ENCODE measurements at places on chromosomes 7 and 10.

GRCh38 chr7:81062755-81063154, 143.9 kb upstream of the SEMA3C start:
- no peak for DNase-seq

DNA sequence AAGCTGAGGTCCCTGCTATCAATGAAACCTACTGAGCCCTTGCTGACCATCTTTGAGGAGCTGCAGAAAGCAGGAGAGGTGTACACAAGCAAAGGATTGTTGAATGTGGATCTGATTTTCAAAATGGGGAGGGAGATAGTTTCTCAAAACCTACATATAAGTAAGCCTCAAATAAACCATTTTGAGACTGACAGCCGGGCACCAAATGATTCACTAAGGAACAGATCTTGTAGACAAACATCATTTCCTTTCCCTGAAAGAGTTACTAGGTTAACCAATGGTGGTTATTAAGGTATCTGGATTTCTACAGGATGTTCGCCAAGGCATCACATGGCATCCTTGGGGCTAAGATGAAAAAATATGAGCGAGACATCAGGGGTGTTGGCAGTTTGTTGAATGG, 24.5 kb upstream of the RHOBTB1 start:
- DNase-seq, result no peak

DNA sequence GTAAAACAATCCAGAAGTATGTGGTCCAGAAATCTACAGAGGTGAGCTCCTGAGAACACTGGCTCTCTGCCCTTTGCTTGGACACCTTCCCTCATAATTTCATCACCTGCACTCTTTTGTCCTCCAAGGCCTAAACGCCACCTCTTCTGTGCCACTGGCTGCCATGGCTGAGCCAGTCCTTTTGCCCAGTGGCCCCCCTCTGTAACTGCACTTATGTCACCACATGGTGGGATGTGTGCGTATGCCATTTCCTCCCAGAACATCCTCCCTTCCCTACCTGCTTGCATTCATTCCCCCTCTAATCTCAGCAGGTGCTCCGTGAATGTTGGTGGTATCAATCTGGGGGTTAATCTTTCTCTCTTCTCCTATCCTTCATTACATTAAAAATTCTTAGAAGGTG, 17.3 kb upstream of the DUSP5 start:
- DNase-seq, result no peak

DNA sequence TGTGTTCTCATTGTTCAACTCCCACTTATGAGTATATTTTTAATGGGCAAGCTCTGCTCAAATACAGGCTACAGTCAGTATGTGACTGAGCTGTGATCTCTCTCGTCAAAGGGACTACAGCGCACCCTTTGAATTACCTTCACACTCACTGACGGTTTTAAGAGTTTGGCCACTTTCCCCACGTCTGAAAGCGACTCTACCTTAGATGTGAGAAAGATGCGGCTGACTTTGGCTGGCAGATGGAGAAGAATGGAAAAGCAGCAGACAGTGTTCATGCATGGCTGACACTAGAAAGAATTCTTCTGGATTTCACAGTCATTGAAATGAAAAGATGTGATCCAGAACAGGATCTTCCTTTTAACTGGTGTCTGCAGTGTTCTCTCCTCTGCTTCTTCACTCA, 2.0 kb upstream of the ATRNL1 start:
- DNase-seq, result no peak

DNA sequence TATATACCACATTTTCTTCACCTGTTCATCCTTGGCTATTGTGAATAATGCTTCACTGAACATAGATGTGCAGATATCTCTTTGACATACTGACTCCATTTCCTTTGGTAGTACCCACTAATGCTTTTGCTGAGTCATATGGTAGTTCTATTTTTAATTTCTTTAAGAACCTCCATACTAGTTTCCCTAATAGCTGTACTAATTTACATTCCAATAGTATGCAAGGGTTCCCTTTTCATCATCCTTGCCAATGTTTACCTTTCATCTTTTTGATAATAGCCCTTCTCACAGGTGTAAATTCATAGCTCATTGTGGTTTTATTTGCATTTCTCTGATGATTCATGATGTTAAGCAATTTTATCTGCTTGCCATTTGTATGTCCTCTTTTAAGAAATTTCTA, 159.9 kb downstream of the CALCR start:
- no peak for DNase-seq

DNA sequence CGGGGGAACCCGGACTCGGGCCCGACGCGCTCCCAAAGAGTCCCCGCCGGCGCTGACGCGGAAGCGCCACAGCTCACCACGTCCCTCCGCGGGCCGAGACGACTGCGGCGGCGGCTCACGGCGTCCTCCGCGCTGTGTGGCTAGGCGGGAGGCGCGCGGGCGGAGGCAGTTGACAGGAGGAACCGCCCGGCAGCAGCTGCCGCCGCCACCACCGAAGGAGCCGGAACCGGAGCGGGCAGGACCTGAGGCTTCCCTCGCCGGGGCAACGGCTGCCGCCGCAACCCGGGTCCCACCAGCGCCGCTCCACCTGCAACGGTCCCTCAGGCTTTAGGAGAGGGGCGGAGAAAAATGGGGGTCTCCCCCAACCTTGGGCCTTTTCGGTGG, 334 bp downstream of the ZNF800 start:
- DNase-seq, result peak; percentile 32

DNA sequence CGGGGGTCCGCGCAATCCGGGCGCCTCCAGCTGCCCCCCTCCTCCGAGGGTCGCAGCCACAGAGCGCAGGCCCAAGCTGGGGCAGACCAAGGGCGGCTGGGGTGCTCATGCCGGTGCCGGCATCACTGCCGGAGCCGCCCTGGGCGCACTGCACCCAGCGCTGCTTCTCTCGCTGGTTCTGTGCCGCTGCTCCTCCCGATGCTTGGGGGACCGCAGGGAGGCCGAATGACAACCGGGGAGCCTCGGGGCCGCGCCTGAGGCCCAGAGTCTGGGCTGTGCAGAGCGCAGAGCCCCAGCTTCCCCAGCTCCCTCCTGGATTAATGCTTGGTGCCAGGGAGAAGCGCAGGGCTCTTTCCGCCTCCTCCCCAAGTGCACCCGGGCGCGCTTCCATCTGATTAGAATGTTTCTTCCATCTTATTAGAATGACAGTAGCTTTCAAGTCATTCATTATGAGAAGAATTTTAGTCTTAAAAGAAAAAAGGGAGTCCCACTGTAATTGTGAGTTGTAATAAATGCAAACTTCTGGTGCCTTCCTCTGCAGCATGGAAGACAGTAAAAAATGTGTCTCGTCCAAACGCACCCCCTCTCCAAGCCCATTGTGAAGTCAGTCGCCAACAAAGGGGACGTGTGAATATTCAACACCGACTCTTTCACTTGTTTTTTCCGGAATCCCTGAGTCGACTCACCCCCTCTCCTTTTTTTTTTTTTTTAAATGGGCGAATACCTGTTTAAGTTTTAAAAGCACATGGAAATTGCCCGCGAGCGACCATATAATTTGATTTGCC, 19.5 kb upstream of the PTF1A start:
- DNase-seq, result no peak

Measured in cerebellar cortex (tissue), 1 donor.